Natural killer cell (primary cell): ENCODE measurements at places on chromosomes 4 and X.

- no peak overlapping the region for H3K4me3 ChIP-seq
- no peak for DNase-seq
- H3K4me1 ChIP-seq, result no peaks in the 10 kb centered on the region
These were observed 308.2 kb upstream of the EMCN start for GRCh38 chr4:100826067-100826466.

DNA sequence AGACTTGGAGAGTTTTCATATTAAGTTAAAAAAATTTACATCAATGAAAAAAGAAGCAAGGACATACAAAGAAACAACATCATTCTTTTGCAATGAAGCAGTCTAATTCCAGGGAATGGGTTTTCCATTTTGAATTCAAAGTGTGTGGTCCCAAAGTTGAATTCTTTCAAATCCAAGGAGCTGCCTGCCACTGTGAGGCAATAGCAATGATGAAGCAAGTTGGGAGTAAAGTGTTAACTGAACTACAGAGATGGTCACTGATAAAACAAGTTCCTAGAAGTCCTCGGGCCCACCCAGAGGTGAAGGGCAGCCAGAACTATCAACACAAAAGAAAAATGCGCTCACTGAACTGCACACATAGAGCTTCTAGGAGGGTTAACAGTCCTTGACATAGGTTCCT lies 115.9 kb downstream of the RAB28 start:
- DNase-seq, result no peak
- no peak overlapping the region for H3K4me3 ChIP-seq
- no peak overlapping the region for H3K27ac ChIP-seq
- no peaks in the 10 kb centered on the region for H3K27me3 ChIP-seq

GRCh38 chr4:8419222-8420041 lies 21.1 kb downstream of the ACOX3 start:
- peaks cover 3% of the 10 kb centered on the region for H3K4me1 ChIP-seq
- no peak overlapping the region for H3K27ac ChIP-seq
- H3K4me3 ChIP-seq, result no peak overlapping the region
- H3K27me3 ChIP-seq, result no peaks in the 10 kb centered on the region
- peaks cover 9% of the 10 kb centered on the region for H3K36me3 ChIP-seq

- H3K4me1 ChIP-seq, result peaks cover 5% of the 10 kb centered on the region
- H3K27me3 ChIP-seq, result no peaks in the 10 kb centered on the region
- DNase-seq, result no peak
- H3K27ac ChIP-seq, result no peak overlapping the region
- H3K36me3 ChIP-seq, result no peaks in the 10 kb centered on the region
These were observed 54.4 kb downstream of the FAM53A start for GRCh38 chr4:1629699-1630083.

DNA sequence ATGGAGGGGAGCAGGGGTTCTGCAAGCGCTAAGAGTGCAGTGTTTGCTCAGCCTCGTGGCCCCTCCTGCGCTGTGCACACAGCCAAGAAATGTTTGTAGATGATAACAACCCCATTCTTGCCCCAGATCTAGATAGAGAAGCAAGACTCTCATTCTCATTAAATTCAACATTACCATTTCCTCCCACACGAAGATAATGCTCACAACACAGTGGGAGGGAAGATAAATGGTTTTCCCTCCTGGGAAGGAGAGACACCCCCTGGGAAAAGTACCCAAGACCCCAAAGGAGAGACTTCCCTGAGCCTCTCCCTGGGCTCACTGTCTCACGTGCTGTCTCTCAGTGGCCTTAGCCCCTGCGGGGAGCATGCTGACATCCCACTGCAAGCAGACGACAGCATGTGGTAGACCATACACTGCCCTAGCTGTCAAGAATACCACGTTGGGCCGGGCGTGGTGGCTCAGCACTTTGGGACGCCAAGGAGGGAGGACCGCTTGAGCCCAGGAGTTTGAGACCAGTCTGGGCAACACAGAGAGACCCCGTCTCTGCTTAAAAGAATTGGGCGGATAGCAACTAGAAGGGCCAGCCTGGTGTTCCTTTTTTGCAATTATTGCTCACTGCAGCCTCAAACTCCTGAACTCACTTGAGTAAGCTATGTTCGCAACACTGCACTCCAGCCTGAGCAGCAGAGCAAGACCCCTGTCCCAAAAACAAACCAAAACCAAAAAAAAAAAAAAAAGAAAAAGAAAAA lies 34.9 kb upstream of the IQSEC2 start:
- peaks cover 21% of the 10 kb centered on the region for H3K4me1 ChIP-seq
- DNase-seq, result no peak

DNA sequence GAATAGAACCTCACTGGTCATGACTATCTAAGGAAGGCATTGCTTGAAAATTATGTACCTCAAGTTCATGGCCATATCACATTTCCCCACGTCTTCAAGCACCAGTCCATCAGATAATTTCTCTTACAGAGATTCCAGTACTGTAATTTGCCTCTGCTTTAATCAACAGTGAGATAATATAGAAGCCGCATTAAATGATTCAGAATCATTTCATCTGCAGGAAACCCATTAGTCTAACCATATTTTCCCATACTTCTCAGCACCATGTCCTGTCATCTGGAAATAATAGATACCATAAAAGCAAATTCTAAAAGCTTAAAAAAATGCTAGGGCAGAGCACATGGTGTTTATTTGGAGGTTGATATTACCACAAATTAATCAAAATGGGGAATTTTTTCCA lies 310.3 kb upstream of the SLIT2 start:
- no peaks in the 10 kb centered on the region for H3K36me3 ChIP-seq
- DNase-seq, result no peak
- H3K27ac ChIP-seq, result no peak overlapping the region
- no peak overlapping the region for H3K4me3 ChIP-seq

DNA sequence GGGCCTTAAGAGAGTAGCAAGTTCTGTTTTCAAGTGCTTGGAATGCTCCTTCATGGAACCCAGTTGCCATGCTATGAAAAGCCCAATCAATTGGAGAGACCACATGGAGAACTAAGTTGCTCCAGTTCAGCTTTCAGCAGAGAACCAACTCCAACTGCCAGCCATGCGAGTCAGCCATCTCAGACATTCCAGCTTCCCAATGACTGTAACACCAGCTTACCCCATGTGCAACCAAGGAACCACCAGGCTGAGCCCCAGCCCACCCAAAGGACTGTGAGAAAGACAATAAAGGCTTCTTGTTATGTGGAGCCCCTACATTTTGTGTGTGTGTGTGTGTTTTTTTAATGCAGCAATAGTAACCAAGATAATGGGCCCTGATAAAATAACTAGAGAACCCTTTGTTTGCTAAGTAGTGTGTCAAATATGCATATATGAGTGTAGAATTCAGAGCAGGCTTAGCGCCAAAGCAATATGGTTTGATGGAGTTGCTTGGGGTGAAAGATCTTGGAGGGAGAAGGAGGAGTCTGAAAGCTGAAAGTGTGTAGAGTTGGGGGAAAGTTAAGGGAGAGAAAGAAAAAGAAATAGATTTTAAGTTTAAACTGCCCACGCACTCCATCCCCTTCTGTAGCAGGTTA lies 35.0 kb upstream of the CCKAR start:
- no peak overlapping the region for H3K4me3 ChIP-seq
- H3K36me3 ChIP-seq, result no peaks in the 10 kb centered on the region
- no peaks in the 10 kb centered on the region for H3K27me3 ChIP-seq
- H3K4me1 ChIP-seq, result no peaks in the 10 kb centered on the region
- no peak overlapping the region for H3K27ac ChIP-seq

- no peaks in the 10 kb centered on the region for H3K36me3 ChIP-seq
- no peak for DNase-seq
- no peaks in the 10 kb centered on the region for H3K4me1 ChIP-seq
- H3K4me3 ChIP-seq, result no peak overlapping the region
- H3K27me3 ChIP-seq, result no peaks in the 10 kb centered on the region
These were observed 47.3 kb upstream of the TLR3 start for GRCh38 chr4:186021461-186022167.

DNA sequence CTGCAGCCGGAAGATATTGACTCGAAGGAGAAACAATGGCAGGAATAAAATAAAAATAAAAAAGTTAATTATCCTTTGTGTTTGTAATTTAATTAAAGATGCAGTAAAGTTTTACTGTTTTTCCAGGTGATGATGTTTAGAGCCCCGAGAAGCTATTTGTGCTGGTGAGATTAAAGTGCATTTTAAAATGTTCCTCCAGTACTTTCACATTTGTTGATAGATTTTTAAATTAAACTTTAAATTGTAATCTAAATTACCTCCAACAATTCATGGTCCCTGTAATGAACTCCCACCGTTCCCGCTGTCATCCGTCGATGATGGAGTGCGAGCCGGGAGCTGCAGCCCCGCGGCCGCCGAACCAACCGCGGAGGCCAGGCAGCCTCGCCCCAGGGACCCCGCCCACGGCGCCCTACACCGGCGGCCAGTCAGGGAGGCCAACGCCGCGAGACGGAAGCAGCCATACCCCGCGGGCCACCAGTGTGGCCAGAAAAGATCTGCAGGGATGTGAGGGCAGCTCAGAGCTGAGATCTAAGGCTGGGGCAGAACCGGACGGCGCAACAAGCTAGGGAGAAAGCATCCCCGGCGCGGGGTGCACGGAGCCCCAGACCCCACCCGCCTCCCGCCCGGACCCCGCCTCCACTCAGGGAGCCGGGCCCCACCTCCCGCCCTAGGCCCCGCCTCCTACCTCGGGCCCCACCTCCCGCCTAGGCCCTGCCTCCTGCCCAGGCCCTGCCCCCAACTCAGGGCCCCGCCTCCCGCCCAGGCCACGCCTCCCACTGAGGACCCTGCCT lies 104.0 kb downstream of the FAM53A start:
- peak; percentile 92 for DNase-seq
- no peaks in the 10 kb centered on the region for H3K36me3 ChIP-seq
- H3K27me3 ChIP-seq, result no peaks in the 10 kb centered on the region
- peak overlapping the region; percentile 67 for H3K27ac ChIP-seq

- H3K4me3 ChIP-seq, result no peak overlapping the region
- no peaks in the 10 kb centered on the region for H3K4me1 ChIP-seq
- no peak for DNase-seq
- H3K27ac ChIP-seq, result no peak overlapping the region
- H3K27me3 ChIP-seq, result no peaks in the 10 kb centered on the region
- H3K36me3 ChIP-seq, result no peaks in the 10 kb centered on the region
These were observed 88.7 kb downstream of the PDLIM5 start for GRCh38 chr4:94540476-94540875.

GRCh38 chrX:154599531-154599930 lies 14.6 kb downstream of the CTAG1A start:
- DNase-seq, result no peak
- H3K4me3 ChIP-seq, result no peak overlapping the region
- H3K36me3 ChIP-seq, result no peaks in the 10 kb centered on the region
- no peak overlapping the region for H3K27ac ChIP-seq
- H3K4me1 ChIP-seq, result peaks cover 15% of the 10 kb centered on the region

- H3K36me3 ChIP-seq, result peaks cover 24% of the 10 kb centered on the region
- H3K27ac ChIP-seq, result no peak overlapping the region
- no peak for DNase-seq
- H3K27me3 ChIP-seq, result no peaks in the 10 kb centered on the region
These were observed 281.3 kb downstream of the PPP3CA start for GRCh38 chr4:101065935-101066485.

DNA sequence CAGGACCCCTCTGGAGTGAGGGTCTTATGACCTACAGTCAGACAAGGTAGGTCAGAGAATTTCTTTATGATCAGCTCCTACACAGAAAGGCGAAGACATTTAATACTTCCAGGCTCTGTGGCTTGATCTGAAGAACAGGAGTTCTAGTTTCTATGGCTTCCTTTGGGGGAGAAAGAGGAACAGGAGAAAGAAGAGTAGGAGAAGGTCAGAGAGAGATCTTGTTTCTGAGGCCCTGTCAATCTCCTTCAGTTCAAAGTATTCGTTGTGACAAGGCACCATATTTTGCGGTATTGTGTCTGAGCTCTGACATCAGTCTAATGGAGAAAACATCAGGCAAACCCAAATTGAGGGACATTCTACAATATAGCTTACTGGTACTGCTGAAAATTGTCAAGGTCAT lies 16.7 kb downstream of the TMSB4X start:
- H3K36me3 ChIP-seq, result no peaks in the 10 kb centered on the region
- H3K4me1 ChIP-seq, result no peaks in the 10 kb centered on the region
- H3K4me3 ChIP-seq, result no peak overlapping the region
- no peaks in the 10 kb centered on the region for H3K27me3 ChIP-seq

DNA sequence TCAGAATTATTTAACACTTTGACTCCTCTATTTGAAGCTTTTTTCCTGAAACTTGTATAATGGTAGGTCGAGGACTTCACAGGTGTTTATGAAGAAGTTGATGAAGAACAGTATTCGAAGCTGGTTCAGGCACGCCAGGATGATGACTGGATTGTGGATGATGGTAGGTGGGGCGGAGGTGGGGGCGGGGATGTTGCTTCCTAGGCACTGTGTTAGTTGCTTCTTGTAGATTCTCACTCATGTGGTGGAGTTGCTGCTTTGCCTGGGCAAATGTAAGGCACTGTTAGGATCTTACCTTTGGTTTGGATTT lies 9.4 kb downstream of the POLA1 start:
- DNase-seq, result no peak
- no peaks in the 10 kb centered on the region for H3K4me1 ChIP-seq

GRCh38 chrX:110408949-110409588 lies 50.4 kb downstream of the RTL9 start:
- no peaks in the 10 kb centered on the region for H3K27me3 ChIP-seq
- no peak overlapping the region for H3K27ac ChIP-seq
- no peak for DNase-seq
- H3K4me1 ChIP-seq, result peaks cover 5% of the 10 kb centered on the region
- no peaks in the 10 kb centered on the region for H3K36me3 ChIP-seq

- H3K27ac ChIP-seq, result peak overlapping the region; percentile 35
- H3K4me1 ChIP-seq, result peaks cover 47% of the 10 kb centered on the region
- no peak for DNase-seq
- no peaks in the 10 kb centered on the region for H3K27me3 ChIP-seq
- peak overlapping the region; percentile 42 for H3K4me3 ChIP-seq
These were observed 870 bp downstream of the PDZD4 start for GRCh38 chrX:153829549-153829798.

GRCh38 chr4:146439999-146440398 lies 81.7 kb downstream of the SLC10A7 start:
- H3K4me1 ChIP-seq, result no peaks in the 10 kb centered on the region
- H3K27me3 ChIP-seq, result no peaks in the 10 kb centered on the region
- H3K4me3 ChIP-seq, result no peak overlapping the region

GRCh38 chr4:53556651-53557050 lies 34.6 kb downstream of the LNX1 start:
- no peaks in the 10 kb centered on the region for H3K27me3 ChIP-seq
- H3K36me3 ChIP-seq, result no peaks in the 10 kb centered on the region
- H3K4me1 ChIP-seq, result no peaks in the 10 kb centered on the region
- H3K4me3 ChIP-seq, result no peak overlapping the region
- no peak overlapping the region for H3K27ac ChIP-seq
- no peak for DNase-seq

- no peak overlapping the region for H3K4me3 ChIP-seq
- DNase-seq, result no peak
- no peaks in the 10 kb centered on the region for H3K4me1 ChIP-seq
- no peaks in the 10 kb centered on the region for H3K27me3 ChIP-seq
- H3K36me3 ChIP-seq, result peaks cover 70% of the 10 kb centered on the region
These were observed 28.4 kb downstream of the RNF4 start for GRCh38 chr4:2497324-2497723.

DNA sequence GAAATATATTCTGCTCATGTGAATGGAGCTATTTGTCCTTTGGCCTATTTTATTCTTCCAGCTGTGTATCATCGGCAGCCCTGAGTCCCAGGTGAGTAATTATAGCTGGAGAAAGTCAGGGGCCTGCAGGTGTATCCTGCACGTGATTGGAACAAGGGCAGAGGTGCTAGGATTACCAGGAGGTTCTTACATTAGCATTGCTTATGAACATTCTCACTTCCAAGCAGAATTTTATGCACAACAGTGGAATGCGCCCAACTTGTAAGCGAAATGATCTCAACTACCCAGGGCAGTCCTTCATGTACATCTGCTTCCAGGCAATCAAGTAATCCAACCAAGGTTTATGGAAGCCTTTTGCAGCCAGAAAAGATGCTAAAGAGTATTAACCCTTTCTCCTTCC lies 68.9 kb upstream of the NRK start:
- H3K36me3 ChIP-seq, result no peaks in the 10 kb centered on the region
- H3K27me3 ChIP-seq, result no peaks in the 10 kb centered on the region
- no peak for DNase-seq
- no peak overlapping the region for H3K27ac ChIP-seq
- H3K4me1 ChIP-seq, result no peaks in the 10 kb centered on the region
